Tibial nerve (tissue), 4 donors: ENCODE measurements at places on chromosomes 7 and 10.

- no peak overlapping the region for H3K4me3 ChIP-seq
- H3K36me3 ChIP-seq = no peaks in the 10 kb centered on the region
- no peak overlapping the region for H3K27ac ChIP-seq
- no peaks in the 10 kb centered on the region for H3K27me3 ChIP-seq
- no peaks in the 10 kb centered on the region for H3K4me1 ChIP-seq
- no peak for DNase-seq
Observed at GRCh38 chr7:95432606-95433005, 2.2 kb downstream of the PON2 start.

DNA sequence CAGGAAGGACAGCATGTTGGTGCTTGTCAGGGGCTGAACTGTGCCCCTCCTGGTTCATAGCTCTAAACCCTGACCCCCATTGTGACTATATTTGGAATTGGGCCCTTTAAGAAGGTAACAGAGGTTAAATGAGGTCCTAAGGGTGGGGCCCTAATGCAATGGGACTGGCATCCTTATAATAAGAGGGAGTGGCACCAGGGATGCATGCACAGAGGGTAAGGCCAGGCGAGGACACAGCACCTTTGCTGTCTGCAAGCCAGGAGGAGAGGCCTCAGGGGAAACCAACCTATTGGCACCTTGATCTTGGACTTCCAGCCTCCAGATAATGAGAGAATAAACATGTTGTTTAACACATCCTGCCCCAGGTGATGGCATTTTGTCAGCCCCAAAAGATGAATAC lies 61.3 kb upstream of the EBF3 start:
- no peak overlapping the region for H3K4me3 ChIP-seq
- no peak for DNase-seq
- H3K27ac ChIP-seq = no peak overlapping the region

GRCh38 chr7:135942614-135943013 lies 34.5 kb downstream of the MTPN start:
- no peak for DNase-seq
- no peaks in the 10 kb centered on the region for H3K27me3 ChIP-seq
- no peak overlapping the region for H3K27ac ChIP-seq
- no peak overlapping the region for H3K4me3 ChIP-seq

DNA sequence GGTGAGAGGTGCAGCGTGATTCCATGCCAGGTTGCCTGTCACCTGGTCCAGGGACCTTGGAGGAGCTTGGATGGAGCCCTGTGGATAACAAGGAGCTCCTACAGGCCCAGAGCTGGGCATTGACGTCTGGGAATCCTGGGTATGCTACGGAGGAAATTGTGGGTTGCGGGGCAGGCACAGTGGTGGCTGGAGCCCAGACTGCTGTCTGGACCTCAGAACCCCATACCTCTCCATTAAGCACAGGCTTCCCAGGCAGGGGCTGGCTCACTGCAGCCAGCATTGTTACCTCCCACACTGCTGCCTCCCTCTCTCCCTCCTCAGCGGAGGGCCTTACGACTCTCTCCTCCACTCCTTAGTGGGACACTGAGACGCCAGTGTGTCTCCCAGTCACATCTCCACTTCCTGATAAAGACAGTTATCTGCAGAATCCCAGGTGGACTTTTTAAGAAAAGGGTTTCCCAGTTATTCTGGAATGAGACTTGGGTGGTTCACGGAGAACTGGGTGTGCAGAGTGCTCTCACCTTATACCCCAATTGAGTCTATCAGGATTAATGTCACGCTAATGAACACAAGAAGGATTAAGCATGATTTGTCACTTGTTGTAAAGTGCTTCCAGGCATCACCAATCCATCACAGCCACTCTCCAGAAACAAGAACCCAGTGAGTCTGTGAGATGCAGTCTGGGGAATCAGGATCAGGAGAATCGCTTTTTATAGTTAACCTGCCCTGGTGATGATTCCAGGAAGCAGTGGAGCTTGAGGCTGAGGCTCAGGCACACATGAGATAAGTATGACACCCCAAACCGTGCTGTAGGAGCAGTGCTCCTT lies 309.4 kb downstream of the RPS24 start:
- H3K4me3 ChIP-seq = no peak overlapping the region
- no peak overlapping the region for H3K27ac ChIP-seq
- H3K27me3 ChIP-seq = no peaks in the 10 kb centered on the region

DNA sequence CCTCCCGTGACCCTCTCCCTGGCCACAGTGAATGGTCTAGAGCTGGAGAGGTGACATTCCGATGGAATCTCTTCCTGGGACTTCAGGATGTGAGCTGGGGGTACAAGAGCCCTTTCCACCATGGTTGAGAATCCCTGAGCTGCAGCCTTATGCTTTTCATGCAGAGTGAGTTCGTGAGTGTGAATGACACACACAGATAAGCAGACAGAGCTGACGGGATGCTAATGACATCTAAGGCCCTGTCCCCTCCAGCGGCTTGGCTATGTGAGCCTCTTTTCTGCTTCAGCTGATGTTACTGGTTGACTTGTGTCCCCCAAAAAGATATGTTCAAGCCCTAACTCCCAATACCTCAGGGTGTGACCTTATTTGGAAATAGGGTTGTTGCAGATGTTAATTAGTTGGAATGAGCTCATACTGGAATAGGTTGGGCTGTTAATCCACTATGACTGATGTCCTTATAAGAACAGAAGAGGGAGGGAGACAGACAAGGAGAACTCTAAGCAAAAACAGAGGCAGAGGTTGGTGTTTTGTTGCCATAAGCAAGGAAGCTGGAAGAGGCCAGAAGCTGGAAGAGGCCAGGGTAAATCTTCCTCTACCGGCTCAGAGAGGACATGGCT lies 111.1 kb upstream of the AFAP1L2 start:
- no peak overlapping the region for H3K4me3 ChIP-seq
- no peaks in the 10 kb centered on the region for H3K4me1 ChIP-seq
- no peaks in the 10 kb centered on the region for H3K36me3 ChIP-seq

GRCh38 chr7:12610899-12611298 lies 40.4 kb downstream of the SCIN start:
- no peaks in the 10 kb centered on the region for H3K36me3 ChIP-seq
- no peak overlapping the region for H3K4me3 ChIP-seq

DNA sequence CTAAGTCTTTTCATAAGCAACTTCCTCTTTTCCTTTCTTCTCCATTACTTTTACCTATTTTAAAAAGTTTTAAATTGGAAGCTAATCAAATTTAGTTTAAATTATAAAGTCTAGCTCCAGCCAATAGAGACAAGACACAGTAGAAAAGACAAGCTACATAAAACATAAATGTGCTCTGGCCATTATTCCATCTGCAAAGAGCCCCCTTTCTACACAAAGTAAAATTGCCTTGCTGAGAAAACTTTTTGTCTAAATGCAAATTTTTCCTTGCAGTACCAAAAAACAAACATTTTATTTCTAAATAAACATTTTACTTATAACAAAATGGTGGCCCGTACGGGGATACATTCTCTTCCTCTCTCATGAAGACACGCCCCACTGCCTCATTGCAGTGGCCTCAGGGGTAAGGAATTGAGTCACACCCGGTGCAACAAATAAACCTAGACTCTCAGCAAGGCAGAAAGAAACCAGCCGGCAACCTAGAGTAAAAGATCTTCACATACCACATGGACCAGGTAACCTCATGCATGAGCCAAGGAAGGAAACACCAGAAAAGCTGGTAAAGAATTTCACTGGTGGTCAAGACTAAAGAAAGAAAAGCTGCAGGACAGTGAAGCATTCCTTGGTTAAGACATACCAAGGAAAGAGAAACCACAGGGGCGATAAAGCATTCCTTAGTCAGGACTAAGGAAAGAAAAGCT lies 71.6 kb upstream of the ZNF746 start:
- peaks cover 57% of the 10 kb centered on the region for H3K36me3 ChIP-seq
- H3K4me1 ChIP-seq = no peaks in the 10 kb centered on the region
- H3K4me3 ChIP-seq = no peak overlapping the region

- peaks cover 7% of the 10 kb centered on the region for H3K27me3 ChIP-seq
- no peak overlapping the region for H3K27ac ChIP-seq
- no peak for DNase-seq
- no peaks in the 10 kb centered on the region for H3K4me1 ChIP-seq
- no peak overlapping the region for H3K4me3 ChIP-seq
Observed at GRCh38 chr10:49597426-49598163, 12.5 kb upstream of the SLC18A3 start.

DNA sequence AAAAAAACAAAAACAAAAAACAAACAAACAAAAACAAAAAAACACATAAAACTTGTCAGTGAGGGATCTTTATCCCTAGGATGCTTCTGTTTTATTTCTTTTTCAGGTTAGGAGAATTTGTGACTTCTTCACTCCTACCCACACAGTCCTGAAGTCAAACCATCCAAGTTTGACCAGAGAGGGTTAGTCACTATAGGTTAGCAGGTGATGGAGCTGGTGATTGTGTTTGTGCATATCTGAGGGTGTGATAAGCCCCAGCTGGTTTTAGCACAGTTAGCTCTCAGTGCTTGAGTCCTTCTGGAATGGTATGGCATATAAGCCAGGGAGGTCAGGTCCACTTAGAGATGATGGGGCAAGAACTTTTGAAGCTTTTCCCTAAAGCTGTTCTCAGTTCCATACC lies 11.8 kb upstream of the IKZF1 start:
- H3K4me3 ChIP-seq = no peak overlapping the region
- DNase-seq = no peak
- no peaks in the 10 kb centered on the region for H3K27me3 ChIP-seq
- H3K36me3 ChIP-seq = no peaks in the 10 kb centered on the region
- no peaks in the 10 kb centered on the region for H3K4me1 ChIP-seq

DNA sequence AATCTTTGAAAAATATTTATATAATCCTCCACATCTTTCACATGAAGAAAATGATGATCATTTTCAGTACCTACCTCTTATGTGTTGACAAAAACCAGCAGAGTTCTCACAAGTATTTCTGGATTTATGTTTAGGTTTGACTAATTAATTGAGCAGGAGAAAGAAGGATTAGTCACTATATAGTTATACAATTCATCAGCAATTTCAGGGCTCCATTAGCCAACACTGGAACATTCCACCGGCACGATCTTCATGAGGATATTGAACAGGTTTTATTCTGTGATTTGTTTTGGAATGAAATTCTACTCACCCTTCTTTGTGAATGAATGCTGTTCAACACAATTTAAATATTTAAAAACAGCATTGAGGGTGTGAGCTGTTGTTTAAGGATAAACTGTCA lies 163.2 kb downstream of the SEM1 start:
- no peak for DNase-seq
- H3K36me3 ChIP-seq = no peaks in the 10 kb centered on the region
- no peak overlapping the region for H3K27ac ChIP-seq
- H3K4me3 ChIP-seq = no peak overlapping the region
- no peaks in the 10 kb centered on the region for H3K27me3 ChIP-seq
- H3K4me1 ChIP-seq = no peaks in the 10 kb centered on the region

DNA sequence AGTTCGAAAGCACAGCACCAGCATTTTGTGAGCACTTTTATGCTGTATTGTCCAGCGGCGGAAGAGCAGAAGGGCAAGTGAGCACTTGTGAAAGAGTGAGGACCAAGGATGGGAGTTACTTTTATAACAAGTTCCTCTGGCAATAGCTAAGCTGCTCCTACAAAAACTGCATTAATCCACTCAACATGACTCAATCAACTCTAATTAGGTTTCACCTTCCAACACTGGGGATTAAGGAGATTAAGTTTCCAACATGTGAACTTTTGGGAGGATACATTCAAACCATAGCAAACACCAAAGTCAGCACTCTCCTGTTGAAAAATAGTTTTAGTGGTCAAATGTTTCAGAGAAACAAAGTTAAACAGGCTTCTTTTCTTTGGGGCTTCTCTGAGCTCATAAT lies 844.5 kb downstream of the REEP3 start:
- no peak overlapping the region for H3K27ac ChIP-seq
- H3K4me3 ChIP-seq = no peak overlapping the region
- H3K27me3 ChIP-seq = no peaks in the 10 kb centered on the region
- no peaks in the 10 kb centered on the region for H3K36me3 ChIP-seq

DNA sequence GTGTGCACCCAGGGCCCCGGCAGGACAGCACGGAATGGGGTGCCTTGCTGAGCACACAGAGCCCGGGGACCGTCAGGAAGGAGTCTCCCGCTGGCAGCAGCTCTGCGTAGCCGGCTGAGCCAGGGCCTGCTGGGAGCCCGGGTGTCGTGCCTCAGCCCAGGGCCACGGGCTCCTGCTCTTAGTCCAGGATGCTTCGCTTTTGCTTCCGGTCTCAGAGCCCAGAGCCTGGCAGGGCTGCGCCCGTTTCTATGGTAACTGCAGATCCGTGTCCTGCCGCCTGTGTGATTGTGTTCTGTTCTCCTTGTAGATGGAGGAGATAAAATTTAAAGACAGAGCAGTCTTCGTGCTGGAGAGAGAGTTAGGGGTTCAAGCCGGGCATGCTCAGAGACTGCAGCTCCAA lies 53.7 kb upstream of the DPYSL4 start:
- peaks cover 20% of the 10 kb centered on the region for H3K36me3 ChIP-seq
- H3K4me3 ChIP-seq = no peak overlapping the region
- no peak for DNase-seq
- no peak overlapping the region for H3K27ac ChIP-seq

- no peak overlapping the region for H3K4me3 ChIP-seq
- H3K27me3 ChIP-seq = no peaks in the 10 kb centered on the region
- no peaks in the 10 kb centered on the region for H3K36me3 ChIP-seq
- no peak for DNase-seq
- no peak overlapping the region for H3K27ac ChIP-seq
Observed at GRCh38 chr7:103712991-103713778, 267.2 kb upstream of the SLC26A5 start.

GRCh38 chr7:80548840-80549530 lies 37.1 kb upstream of the GNAT3 start:
- H3K36me3 ChIP-seq = no peaks in the 10 kb centered on the region
- no peak overlapping the region for H3K4me3 ChIP-seq
- no peak overlapping the region for H3K27ac ChIP-seq
- no peak for DNase-seq
- H3K4me1 ChIP-seq = no peaks in the 10 kb centered on the region

- H3K4me1 ChIP-seq = no peaks in the 10 kb centered on the region
- H3K27ac ChIP-seq = no peak overlapping the region
- no peak for DNase-seq
- no peaks in the 10 kb centered on the region for H3K36me3 ChIP-seq
Observed at GRCh38 chr7:130463553-130464434, 23.0 kb upstream of the CEP41 start.

DNA sequence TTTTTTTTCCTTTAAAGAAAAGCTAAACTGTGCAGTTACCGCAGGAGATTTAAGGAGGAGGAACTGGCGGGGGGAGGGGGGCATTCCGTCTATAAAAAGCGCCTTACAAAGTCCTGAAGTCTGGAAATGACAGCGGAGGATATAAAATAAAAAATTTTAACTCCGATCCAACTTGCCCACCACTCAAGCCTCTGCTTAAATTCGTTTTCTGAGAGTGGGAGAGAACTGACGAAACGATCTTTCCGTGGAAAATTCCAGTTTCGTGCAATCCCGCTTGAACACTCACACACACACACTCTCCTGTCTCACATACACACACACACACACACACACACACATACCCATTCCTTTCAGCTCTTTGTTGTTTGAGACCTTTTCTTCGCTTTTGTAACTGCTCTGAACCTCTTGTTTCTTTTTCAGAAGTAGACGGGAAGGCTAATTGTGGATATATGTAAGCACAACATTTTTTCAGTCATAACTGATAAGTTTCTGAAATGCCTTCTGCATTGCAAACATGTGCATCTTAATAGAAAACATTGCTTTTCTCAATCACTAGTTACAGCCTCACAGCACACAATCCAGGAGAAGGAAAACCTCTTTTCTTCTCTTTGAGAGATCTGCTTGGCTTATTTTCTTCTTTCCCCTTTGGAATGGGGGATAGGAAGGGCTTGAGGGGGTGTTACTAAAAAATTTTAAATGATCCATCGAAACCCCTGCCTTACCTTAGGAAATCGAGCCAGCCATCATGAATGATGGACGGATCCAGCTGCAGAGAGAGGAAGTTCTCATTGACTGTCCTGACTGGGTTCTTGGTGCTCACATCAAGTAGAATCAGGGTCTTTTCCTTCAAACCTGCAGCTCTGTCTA lies 628 bp downstream of the HPSE2 start:
- H3K27ac ChIP-seq = no peak overlapping the region
- no peak for DNase-seq
- no peaks in the 10 kb centered on the region for H3K27me3 ChIP-seq
- peaks cover 20% of the 10 kb centered on the region for H3K4me1 ChIP-seq
